ENCODE measurements at places on chromosomes 4 and X.

GRCh38 chr4:137823007-137823406 is 290.7 kb upstream of the PCDH18 start:
- DNase-seq: no peak

DNA sequence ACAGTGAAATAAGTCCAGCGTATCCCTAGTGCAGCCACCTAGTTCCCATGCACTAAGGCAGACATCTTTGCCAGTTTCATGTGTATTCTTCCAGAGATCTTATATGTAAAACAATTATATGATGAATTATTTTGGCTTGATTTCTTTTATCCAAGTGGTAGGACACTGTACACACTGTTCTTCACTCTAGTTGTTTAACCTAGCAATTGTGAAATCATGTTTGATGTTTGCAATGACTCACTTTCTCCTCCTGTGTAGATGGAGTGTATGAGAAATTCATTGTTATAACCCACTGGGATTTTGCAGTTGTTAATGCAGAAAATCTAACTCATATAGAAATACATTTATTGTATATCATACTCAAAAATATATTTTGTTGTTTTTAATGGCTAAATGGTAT is 17.5 kb upstream of the TBC1D1 start:
- no peak for DNase-seq

DNA sequence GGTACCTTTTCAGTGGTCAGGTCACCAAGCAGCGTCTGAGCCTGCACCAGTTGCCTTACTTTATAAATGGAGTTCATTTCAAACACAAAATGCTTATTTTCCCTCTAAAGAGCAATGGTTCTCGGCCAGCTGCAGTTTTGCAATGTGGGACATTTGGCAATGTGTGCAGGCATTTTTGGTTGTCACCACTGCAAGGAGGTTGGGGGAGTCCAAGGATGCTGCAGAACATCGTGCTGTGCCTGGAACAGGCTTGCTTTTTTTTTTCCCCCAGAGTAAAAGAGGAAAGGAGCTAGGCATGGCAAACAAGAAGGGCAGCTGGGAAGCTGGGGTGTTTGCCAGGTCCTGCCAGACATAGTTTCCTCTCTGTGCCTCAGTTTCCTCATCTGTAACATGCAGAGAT is 115.6 kb downstream of the GPR143 start:
- no peak for DNase-seq

DNA sequence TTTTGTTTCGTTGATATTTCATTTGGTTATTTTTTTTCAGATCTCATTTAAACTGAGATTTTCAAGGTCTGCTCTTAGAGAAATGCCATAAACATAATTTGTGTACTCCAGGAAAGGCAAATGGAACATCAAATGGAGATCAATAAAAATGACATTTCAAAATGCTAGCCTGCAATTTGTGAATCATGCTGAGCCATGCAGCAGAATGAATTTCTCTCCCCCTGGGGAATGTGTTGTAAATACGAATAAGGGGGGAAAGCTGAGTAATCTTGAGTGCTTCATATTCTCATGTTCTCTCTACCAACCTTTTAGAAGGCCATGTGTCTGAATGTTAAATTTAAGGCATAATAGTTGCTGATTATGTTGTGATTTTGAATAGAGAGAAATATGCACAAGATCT is 7.8 kb downstream of the ZCCHC4 start:
- no peak for DNase-seq

- no peak for DNase-seq
These were observed 37.6 kb upstream of the HPGD start for GRCh38 chr4:174559894-174560293.

DNA sequence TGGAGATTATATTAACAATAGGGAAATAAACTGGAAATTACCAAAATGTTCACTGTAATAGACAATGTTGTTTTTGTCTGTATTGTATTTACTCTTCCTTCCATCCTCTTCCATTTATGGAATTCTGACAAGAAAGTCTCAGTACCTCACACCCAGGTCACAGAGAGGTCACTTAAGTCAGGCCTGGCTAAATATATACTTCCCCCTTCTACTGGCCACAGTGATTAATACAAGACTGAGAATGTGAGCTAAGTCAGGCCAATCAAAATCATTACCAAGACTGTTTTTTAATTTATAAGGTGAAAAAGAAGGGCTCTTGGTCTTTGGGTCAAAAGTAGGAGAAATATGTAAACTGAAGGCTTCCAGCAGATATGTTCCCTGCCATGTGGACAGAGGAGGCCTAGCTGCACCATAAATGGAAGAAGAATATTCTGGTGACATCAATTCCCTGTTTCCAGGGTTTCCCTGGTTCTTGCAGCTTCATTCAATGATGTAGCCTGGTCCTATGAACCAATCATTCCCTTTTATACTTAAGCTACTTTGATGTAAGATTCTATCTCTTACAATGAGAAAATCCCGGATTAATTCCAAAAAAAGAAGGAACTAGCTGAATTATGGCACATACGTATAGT is 64.3 kb downstream of the LRBA start:
- no peak for DNase-seq

GRCh38 chr4:12712648-12713339 is 771.3 kb downstream of the RAB28 start:
- no peak for DNase-seq

DNA sequence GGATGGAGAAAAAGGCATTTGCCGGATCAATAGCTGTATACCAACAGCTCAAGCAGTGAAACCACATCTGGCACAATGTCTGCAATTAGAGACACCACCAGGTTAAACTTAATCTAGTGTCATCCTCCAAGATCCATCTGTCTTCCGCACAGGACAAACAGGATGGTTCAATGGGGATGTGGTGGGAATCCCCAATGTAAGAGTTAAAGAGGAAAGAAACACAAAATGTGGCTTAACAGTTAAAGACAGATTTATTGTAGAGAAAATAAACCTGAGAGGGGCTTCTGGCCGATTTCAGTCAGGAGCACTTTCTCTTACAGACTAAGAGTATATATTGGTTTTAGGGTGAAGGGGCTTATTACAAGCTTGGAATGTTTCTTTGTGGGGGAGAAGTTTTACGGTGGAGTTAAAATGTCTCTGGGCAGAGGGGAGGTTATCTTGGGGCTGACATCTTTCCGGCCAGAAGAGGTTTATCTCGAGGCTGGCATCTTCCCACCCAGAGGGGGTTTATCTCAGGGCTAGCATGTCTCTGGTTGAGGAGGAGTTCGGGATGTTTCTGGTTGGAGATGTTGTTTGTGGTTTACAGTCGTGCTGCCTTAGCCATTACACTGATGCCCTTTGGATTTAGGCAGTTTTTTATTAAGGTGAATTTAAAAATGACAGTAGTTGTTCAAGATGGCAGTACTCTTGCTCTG is 61.7 kb downstream of the KANTR start:
- no peak for DNase-seq

GRCh38 chr4:186170966-186171365 is 20.4 kb upstream of the CYP4V2 start:
- no peak for DNase-seq

DNA sequence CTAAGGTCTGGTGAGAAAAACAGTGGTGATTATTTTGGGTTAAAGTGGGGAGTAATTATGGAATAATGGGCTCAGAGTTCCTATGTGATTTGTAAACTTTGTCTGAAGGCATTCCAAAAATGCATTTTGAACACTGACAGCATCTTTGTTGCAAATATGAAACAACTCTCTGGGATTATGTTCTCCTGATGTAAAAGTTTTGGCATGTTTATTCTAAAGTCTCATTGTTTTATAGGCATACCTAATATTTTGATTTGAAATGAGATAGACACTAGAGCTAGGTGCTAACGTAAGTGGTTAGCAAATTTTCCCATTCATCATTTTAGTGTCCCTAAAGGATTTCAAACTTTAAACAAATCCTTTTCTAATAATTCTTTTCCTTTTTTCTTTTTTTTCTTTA is 140.9 kb upstream of the ANXA3 start:
- DNase-seq: no peak

DNA sequence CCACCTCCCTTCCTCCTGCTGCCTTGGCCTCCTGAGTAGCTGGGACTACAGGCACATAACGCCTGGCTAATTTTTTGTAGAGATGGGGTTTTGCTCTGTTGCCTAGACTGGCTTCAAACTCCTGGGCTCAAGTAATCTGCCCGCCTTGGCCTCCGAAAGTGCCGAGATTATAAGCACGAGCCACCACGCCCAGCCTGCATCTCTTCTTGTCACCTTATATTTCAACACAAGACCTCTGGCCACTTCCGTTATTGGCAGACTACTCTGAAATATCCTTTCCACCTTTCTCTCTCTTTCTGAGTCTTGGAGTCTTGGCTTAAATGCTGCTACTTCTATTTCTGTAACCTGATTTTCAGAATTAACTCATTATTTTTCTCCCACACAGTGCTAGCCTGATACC is 5.6 kb downstream of the KIAA0232 start:
- DNase-seq: no peak

- DNase-seq: no peak
These were observed 346.8 kb downstream of the PPP3CA start for GRCh38 chr4:101000496-101000895.
